ENCODE measurements at places on chromosomes 1 and 21.
A peak's percentile ranks its signal among the peaks of the same experiment; 100 is the strongest.

- DNase-seq, result peak; percentile 68
Observed at GRCh38 chr1:161088587-161089110, 709 bp downstream of the NECTIN4 start.

DNA sequence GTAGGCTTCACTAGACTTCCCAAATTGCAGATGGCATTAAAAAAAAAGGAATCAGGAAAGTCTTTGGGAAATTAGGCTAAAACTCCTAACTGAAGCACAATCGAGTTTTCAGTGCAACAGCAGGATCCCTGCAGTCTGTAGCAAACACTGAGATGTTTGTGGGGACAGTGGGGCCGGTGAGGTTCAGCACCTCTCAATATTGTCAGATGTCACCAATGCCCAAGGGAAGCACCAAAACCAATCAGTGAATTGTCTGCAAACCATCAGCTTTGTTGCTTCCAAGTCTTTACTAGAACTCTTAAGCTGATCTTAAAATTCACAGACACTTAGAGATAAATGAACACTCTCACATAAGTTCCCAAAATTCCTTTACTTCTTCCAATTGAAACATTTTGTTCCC, 2.6 kb downstream of the ERG start:
- DNase-seq, result no peak

- DNase-seq, result peak; percentile 49
Observed at GRCh38 chr1:212718499-212718898, 18.9 kb upstream of the BATF3 start.

DNA sequence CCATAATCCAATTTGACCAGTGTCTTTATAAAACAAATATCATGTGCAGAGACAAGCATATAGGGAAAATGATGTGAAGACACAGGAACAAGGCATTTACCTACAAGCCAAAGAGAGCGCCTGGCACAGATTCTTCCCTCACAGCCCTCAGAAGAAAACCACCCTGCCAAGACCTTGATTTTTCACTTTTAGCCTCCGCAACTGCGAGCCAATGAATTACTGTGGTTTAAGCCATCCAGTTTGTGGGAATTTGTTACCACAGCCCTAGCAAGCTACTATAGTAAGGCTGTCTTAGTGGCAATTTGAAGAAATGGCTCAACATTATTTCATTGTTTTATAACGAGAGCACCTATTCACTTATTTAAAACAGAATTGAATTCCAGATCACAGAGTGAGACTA, 85.7 kb upstream of the CCDC190 start:
- no peak for DNase-seq

- no peak for DNase-seq
Observed at GRCh38 chr21:44330698-44331097, 8.5 kb downstream of the CFAP410 start.

DNA sequence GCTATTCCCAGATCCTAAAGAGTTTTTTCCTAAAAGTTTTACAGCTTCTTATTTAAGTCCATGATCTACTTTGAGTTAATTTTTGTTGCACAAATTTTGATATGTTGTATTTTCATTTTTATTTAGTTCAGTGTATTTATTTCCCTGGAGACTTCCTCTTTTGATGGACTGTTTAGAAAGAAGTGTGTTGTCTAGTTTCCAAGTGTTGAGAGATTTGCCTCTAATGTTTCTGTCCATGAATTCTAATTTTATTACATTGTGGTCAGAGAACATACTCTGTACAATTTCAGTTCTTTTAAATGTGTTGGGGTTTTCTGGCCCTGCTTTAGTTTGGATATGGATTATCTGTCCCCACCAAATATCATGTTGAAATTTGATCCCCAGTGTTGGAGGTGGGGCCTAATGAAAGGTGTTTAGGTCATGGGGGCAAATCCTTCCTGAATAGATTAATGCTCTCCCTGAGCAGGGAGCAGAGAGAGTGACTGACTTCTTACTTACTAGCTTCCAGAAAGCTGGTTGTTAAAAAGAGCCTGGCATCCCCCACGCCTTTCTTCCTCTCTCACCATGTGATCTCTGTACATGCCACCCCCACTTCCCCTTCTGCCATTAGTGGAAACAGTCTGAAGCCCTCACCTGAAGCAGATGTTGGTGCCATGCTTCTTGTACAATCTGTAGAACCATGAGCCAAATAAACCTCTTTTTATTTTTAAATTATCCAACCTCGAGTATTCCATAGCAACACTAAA, 4.6 kb downstream of the CHD1L start:
- peak; percentile 7 for DNase-seq

DNA sequence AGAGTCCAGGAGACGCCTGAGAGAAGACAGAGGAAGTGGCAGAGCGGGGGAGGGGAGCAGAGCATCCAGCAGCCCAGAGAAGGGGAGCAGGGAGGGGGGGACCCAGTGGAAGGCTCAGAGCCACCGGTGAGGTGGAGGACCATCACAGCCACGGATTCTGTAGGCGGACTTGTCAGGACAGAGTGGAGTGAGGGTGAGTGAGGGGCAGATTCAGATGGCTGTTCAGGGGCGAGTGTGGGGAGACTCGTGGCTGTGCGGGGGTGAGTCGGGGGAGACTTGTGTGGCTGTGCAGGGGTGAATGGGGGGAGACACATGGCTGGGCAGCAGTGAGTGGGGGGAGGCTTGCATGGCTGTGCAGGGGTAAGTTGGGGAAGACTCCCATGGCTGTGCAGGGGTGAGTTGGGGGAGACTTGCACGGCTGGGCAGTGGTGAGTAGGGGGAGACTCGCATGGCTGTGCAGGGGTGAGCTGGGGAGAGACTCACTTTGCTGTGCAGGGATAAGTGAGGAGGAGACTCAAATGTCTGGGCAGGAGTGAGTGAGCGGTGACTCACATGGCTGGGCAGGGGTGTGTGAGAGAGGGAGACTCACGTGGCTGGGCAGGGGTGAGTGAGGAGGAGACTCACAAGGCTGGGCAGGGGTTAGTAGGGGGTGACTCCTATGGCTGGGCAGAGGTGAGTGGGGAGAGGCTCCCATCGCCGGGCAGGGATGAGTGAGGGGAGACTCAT, 56.8 kb upstream of the ABCG1 start:
- peak; percentile 32 for DNase-seq

DNA sequence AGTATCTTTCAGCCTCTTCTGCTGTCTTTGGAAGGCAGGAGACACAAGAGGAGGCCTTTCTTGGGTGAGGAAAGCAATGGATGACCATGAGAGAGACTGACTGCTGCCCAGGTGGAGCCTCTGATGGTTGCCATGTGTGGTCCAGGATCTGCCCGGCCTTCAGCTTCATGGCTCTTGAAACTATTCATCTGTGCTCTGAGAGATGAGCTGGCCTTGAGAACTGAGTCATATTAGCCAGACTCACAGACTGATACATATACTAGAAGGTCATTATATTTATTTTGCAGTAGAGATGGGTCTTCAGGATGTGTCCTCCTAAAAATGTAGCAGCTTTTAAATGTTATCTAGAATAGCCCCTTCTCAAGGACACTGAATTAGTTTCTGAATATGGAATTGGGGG, 33.7 kb downstream of the PTGFRN start:
- peak; percentile 31 for DNase-seq

DNA sequence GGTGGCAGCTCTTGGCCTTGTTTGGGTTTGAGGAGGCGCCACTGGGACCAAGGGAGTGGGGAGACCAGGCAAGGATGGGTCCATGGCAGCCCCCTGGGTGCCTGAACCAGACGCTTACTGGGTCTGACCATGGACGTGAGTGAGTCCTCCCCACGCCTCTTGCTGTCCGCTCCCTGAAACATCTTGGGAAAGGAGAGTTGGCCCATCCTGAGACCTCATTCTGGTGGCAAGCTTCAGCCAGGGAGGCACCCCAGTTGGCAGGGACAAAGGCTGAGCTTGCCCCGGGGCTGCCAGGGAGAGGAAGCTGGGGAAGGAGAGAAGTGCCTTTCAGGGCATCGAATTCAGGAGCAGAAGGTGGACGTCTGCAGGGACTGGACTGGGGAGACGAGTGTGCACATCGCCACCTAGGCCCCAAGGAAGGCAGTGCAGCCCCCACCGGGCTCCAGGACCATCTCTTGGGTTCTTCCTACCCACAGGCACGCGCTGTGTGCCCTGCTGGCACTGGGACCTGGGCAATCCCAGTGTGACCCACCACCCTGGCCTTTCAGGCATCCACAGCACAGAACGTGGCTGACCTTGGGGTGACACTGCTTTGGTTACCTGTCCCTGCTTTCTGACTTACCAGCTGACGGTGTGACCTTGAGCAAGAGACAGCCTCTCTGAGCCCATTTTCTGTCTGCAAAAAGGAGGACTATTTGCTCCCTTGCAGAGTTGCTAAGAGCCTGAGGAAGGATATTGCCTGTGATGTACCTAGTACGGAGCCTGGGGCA, 132.9 kb upstream of the WNT4 start:
- DNase-seq, result peak; percentile 49

GRCh38 chr1:44327679-44328491, 27.2 kb downstream of the ERI3 start:
- DNase-seq, result peak; percentile 100

- DNase-seq, result no peak
Observed at GRCh38 chr1:198276241-198276640, 119.4 kb downstream of the NEK7 start.

DNA sequence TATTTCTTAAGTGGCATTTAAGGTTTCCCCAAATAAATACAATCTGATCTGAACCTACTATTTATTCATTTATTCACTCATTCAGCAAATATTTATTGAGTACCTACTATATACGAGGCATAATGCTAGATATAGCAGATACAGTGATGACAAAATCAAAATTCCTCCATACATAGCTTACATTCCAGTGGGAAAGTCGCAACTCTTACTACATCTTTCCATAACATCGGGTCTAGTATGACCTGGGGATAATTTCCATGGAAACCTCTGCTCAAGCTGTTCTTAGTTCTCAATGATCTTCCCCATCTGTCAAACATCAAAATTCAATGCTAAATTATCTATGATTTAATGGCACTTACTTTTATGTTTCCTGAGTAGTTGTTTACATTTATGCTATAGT, 70.8 kb upstream of the PRKACB start:
- DNase-seq, result no peak

DNA sequence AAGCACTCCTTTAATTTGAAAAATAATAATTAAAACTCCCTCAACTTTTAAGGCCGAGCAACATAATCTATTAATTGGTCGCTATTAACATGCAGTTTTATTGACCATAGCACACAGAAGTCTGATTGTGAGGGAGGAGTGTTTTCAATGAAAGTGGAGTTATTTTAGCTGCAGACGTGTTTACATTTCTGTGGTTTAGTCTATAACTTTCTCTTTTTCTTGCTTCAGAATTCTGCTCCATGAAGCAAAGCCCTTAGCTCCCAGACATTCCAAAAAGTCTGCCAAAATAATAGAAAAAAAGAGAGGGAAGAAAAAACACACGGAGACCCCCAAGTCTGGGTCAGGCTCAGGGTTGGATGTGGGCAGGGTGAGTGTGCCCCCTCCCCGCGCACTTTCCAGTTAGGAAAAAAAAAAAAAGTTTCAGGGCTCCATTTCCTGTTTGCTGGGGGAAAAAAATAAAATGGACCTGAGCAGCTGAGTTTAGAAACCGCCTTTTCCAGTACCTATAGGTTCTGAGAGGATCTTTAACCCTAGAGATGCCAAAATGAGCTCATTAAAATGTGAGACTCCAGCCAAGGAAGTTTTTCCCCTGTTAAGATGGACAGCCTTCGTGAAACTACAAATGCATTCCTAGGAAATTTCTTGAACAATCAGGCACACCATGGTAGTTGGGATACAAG, 143.7 kb upstream of the ETS2 start:
- DNase-seq, result peak; percentile 28

DNA sequence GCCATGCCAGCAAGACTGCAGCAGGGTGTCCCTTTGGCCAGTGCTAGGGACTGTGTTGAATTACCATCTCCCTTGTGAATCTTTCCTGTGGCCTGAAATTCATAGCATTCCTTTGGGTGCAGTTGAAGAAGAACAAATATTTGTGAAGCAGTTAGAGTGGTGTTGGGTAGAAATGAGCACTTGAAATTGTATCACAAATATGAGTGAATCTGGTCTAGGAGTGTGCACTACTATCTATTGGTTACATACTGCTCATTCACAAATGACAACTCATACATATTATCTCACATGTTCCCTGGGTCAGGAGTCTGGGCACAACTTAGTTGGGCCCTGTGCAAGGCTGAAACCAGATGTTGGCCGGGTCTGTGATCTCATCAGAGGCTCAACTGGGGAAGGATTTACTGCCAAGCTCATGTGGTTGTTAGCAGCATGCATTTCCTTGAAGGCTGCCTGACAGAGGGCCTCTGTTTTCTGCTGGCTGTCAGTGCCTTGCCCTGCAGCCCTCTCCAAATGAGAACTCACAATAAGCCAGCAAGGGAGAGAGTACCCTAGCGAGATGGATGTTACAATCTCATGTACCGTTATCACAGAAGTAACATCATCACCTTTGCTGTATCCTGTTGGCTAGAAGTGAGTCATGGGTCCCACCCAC, 23.8 kb downstream of the AJAP1 start:
- DNase-seq, result no peak

- no peak for DNase-seq
Observed at GRCh38 chr1:12003762-12004161, 15.5 kb upstream of the MIIP start.

DNA sequence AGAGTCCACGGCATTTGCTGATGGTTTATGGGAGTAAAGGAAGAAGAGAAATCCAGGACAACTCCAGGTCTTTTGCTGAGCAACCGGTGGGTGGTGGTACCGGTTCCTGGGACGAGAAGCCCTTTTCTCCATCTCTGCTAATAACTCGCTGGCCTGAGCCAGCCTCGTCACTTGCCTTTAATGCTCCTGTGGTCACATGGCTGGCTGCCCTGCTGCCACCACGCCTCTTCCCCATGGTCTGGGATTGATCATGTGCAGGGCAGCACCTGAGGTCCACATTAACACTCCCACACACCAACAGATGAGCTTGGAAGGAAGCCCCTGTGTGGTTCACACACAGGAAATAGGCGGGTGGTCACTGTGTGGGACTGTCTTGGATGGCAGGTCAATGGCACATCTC, 10.3 kb upstream of the ETS2 start:
- DNase-seq, result no peak

Data from fibroblast of mammary gland (primary cell).